Lower lobe of right lung (tissue), 2 donors: ENCODE measurements at places on chromosomes 12 and 14. TPM values are rescaled to one million over a fixed set of nuclear protein-coding genes. Genes with fewer than 3 reads are reported as not detected.

Gene NANOG
- not detected for total RNA-seq

Gene KRT72
- total RNA-seq, result not detected

Gene LPAR5
- 3.8 TPM for total RNA-seq

Gene SCNN1A
- 156 TPM for total RNA-seq

Gene MMP14
- 124 TPM for total RNA-seq

Gene RNASE3
- not detected for total RNA-seq

Gene CD163L1
- 4.5 TPM for total RNA-seq

Gene CD27
- 2.3 TPM for total RNA-seq

Gene DBX2
- total RNA-seq, result 0.12 TPM

Gene ACVRL1
- 242 TPM for total RNA-seq

Gene EFS
- total RNA-seq, result 11.5 TPM

Gene FRMD6
- total RNA-seq, result 10.0 TPM

Gene KRT8
- total RNA-seq, result 139 TPM

Gene HSPA2
- 11.4 TPM for total RNA-seq

Gene LRTM2
- total RNA-seq, result not detected

Gene HOTAIR
- total RNA-seq, result not detected

Gene CSRP2
- 23.3 TPM for total RNA-seq

Gene CLEC4C
- not detected for total RNA-seq

Gene SRGAP1
- 6.7 TPM for total RNA-seq

Gene PRR4
- total RNA-seq, result 1.7 TPM

Gene PROX2
- total RNA-seq, result 0.12 TPM

Gene WIF1
- 97.0 TPM for total RNA-seq

Gene EID3
- total RNA-seq, result 3.3 TPM

Gene GPR135
- 3.4 TPM for total RNA-seq

Gene PARP11
- 14.0 TPM for total RNA-seq

Gene IFT81
- total RNA-seq, result 12.5 TPM

Gene TMEM179
- total RNA-seq, result not detected

Gene ZDHHC22
- total RNA-seq, result not detected

Gene SAMD15
- total RNA-seq, result 2.8 TPM

Gene PLD4
- 1.2 TPM for total RNA-seq

Gene NKX2-8
- total RNA-seq, result 1.2 TPM
